ENCODE measurements at places on chromosomes 4 and X. TPM values are rescaled to one million over a fixed set of nuclear protein-coding genes. Genes with fewer than 3 reads are reported as not detected.

GRCh38 chr4:186037692-186038658 is 31.0 kb upstream of the TLR3 start:
- H3K27me3 ChIP-seq = peaks cover 2% of the 10 kb centered on the region
- H3K4me1 ChIP-seq = no peaks in the 10 kb centered on the region
- peak; percentile 80 for DNase-seq
- no peaks in the 10 kb centered on the region for H3K36me3 ChIP-seq
- H3K27ac ChIP-seq = no peak overlapping the region

DNA sequence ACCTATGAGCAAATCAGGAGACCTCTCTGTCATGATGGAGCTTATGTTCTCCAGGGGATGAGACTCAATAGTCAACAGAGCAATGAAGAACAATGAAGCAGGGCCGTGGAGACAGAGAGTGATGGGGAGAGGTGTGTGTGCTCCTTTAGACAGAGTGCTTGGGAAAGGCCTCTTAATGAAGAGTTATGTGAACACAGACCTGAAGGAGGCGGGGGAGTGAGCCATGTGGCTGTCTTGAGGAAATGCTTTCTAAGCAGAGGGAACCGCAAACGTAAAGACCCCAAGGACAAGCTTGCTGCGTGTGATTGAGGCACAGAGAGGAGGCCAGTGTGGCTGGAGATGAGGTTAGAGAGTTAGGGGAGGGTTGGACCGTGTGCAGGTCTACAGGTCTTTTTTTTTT is 53.1 kb downstream of the CHRNA9 start:
- H3K27me3 ChIP-seq = no peaks in the 10 kb centered on the region
- H3K27ac ChIP-seq = no peak overlapping the region
- no peak overlapping the region for H3K4me3 ChIP-seq
- H3K4me1 ChIP-seq = no peaks in the 10 kb centered on the region
- no peaks in the 10 kb centered on the region for H3K36me3 ChIP-seq

DNA sequence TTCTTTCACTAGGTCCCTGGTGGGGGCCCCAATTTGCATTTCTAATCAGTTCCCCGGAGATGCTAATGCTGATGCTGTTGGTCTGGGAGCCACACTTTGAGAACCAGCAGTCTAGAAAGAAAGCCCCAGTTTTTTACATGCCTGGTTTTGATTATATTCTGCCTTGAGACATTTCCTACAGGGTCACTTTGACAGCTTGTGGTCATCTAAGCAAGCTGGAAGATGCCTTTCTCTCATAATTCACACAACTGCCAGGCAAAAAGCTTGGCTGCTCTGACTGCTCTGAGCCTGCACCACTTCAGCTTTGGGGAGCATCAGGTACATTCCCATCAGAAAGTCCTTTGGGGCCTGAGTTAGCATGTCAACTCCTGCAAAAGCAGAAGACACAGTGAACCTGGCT is 5.9 kb upstream of the PLAC1 start:
- no peak for DNase-seq
- H3K36me3 ChIP-seq = no peaks in the 10 kb centered on the region
- no peak overlapping the region for H3K4me3 ChIP-seq
- no peak overlapping the region for H3K27ac ChIP-seq

- H3K27me3 ChIP-seq = no peaks in the 10 kb centered on the region
- no peak for DNase-seq
- H3K27ac ChIP-seq = no peak overlapping the region
- H3K4me1 ChIP-seq = no peaks in the 10 kb centered on the region
- no peaks in the 10 kb centered on the region for H3K36me3 ChIP-seq
These were observed 134.7 kb downstream of the F11 start for GRCh38 chr4:186400676-186401075.

DNA sequence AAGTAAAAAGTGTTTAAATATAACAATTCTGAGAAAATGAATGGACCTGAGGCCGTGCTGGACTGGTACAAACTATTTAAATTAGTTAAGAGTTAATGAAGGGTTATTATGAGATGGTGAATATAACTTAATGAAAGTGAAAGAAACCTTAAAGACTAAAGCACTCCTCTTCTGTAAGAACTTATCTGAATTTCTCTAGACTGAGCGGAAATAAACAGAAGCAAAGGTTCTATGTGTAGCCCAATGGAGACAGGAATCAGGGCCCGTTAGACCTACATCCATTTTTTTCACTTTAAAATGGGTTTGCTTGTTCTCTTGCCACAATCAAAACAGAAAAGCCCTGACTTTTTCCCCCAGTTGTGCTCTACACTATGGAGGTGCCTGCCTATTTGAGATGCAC is 14.9 kb downstream of the AMMECR1 start:
- no peaks in the 10 kb centered on the region for H3K4me1 ChIP-seq
- H3K36me3 ChIP-seq = no peaks in the 10 kb centered on the region
- no peak for DNase-seq
- no peak overlapping the region for H3K27ac ChIP-seq
- H3K27me3 ChIP-seq = no peaks in the 10 kb centered on the region

DNA sequence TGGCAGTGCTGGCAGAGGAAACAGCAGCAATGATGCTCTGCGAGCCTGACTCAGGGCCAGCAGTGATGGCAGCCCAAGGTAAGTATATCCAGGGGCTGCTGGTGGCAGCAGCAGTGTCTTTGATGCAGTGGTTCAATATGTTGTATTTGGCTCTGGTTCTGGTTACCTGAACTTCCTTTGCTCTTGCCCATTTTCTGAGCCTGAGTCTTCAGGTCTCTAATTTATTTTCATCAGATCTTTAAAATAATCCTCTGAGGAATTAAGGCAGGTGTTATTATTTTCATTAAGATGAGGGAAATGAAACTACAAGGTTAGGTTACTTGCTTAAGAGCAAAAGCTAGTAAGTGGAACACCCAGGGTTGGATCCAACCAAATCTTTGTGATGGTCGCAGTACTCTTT is 102.8 kb upstream of the BMP2K start:
- no peak overlapping the region for H3K27ac ChIP-seq
- H3K27me3 ChIP-seq = no peaks in the 10 kb centered on the region
- no peak for DNase-seq

GRCh38 chrX:69303231-69303630 is 138.0 kb upstream of the PJA1 start:
- H3K27me3 ChIP-seq = peaks cover 3% of the 10 kb centered on the region
- no peaks in the 10 kb centered on the region for H3K4me1 ChIP-seq
- no peak overlapping the region for H3K4me3 ChIP-seq
- no peak overlapping the region for H3K27ac ChIP-seq

GRCh38 chrX:68705986-68706385 is 58.5 kb downstream of the STARD8 start:
- no peak for DNase-seq
- H3K27me3 ChIP-seq = no peaks in the 10 kb centered on the region
- no peaks in the 10 kb centered on the region for H3K4me1 ChIP-seq
- H3K36me3 ChIP-seq = no peaks in the 10 kb centered on the region

DNA sequence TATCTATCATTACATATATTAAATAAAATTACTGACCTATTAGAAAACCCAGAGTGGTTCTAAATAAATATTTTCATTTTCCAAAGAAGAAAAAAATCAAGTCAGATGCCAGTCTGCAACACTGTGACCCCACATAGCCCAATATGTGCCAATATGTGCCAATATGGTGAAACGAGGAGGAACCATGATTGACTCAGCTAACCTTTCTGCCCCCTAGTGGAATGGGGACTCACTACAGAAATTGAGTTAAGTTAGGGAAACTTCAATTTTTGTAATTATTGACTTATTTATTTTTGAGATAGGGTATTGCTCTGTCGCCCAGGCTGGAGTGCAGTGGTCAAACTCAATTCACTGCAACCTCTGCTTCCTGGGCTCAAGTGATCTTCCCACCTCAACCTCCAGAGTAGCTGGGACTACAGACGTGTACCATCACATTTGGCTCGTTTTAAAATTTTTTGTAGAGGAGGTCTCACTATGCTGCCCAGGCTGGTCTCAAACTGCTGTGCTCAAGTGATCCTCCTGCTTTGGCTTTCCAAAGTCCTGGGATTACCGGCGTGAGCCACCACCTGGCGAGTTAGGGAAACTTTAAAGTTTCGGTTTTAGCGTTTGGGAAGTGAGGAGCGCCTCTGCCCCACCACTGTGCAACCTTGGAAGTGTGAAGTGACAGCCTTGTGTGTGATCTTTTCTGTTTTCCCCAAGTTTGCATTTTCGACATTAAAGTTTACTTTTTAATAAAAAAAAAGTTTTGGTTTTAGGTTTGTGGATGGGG is 116.8 kb upstream of the SHISA3 start:
- peaks cover 25% of the 10 kb centered on the region for H3K4me1 ChIP-seq
- peak; percentile 48 for DNase-seq
- H3K4me3 ChIP-seq = no peak overlapping the region
- H3K36me3 ChIP-seq = no peaks in the 10 kb centered on the region
- no peak overlapping the region for H3K27ac ChIP-seq

The MMAA gene
- total RNA-seq = 5.3 TPM

The PWWP3B gene
- 0.07 TPM for total RNA-seq

The SLC26A1 gene
- 0.52 TPM for total RNA-seq
